ENCODE measurements at places on chromosomes 4 and X.

DNA sequence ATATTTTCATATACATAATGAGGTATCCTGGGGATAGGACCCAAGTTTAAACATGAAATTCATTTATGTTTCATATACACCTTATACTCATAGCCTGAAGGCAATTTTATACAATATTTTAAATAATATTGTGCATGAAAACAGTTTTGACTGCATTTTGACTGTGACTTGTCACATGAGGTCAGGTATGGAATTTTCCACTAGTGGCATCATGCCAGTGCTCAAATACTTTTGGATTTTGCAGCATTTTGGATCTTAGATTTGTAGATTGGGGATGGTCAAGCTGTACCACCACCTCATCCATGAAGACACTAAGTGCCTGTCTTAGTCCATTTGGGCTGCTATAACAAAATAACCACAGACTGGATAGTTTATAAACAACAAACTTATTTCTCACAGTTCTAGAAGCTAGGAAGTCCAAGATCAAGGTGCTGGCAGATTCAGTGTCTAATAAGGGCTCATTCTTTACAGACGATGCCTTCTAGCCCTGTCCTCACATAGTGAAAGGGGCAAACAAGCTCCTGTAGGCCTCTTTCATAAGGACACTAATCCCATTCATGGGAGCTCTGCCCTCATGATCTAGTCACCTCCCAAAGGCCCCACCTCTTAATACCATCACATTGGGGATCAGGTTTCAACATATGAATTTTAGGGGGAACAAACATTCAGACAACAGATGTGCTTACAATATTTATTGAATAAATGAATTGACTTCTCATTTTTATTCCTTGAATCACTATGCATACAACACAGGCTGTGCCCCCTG is 9.4 kb downstream of the NUDT6 start:
- no peak for DNase-seq

GRCh38 chr4:72451349-72451748 is 117.7 kb downstream of the ADAMTS3 start:
- DNase-seq = no peak

DNA sequence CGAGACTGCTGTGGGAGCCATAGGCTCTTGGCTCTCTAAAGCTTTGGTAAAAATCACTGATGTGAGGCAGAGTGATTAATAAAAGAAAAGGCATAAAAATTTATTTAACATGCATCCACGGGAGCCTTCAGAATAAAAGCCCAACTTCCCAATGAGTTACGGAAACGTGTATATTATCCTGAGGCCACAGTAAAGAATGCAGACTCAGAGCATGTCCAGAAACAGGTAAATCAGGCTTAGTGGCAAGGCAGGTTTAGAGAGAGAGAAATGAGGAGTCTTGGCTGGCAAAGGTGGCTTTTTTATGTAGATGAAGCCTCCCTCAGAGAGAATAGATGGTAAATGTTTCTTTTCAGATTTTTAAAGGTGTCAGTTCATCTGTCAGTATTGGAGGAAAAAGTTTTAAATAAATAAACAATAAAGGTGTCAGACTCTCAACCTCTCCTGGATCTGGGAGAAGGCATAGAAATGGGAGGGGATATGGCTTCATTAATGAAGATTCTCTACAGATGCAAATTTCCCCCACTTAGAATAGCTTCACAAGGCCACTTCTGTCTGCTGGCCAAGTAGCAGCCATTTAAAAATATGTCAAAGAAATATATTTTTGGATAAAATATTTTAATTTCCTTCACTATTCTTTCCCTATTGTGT is 24.0 kb downstream of the C4orf51 start:
- DNase-seq = no peak

- DNase-seq = no peak
These were observed 201.3 kb downstream of the HS6ST2 start for GRCh38 chrX:132757066-132757623.

GRCh38 chr4:94168321-94168720 is 39.3 kb upstream of the SMARCAD1 start:
- DNase-seq = no peak
